Esophagus squamous epithelium (tissue), 5 donors: ENCODE measurements at places on chromosomes 4 and X. TPM values are rescaled to one million over a fixed set of nuclear protein-coding genes. Genes with fewer than 3 reads are reported as not detected.

GRCh38 chrX:114591121-114591520 is 7.2 kb downstream of the HTR2C start:
- DNase-seq, result no peak

DNA sequence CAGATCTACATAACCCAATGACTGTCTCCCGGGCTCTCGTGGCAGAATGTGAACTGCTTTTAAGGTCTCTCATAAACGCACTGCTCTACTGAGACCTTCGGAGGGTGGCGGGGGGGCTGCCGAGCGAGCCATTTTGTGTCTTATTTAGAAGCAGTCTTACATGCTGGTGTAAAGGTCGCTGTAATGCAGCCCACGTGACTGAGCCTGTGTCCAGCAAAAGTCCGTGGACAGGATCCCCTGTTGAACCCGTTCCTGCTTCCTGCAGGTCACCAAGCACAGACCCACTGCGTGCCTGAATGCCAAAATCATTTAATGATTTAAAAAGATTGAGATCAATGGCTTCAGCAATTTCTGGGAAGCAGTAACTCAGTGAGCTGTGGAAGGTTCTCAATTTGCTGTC is 415.9 kb downstream of the BCOR start:
- DNase-seq, result no peak

DNA sequence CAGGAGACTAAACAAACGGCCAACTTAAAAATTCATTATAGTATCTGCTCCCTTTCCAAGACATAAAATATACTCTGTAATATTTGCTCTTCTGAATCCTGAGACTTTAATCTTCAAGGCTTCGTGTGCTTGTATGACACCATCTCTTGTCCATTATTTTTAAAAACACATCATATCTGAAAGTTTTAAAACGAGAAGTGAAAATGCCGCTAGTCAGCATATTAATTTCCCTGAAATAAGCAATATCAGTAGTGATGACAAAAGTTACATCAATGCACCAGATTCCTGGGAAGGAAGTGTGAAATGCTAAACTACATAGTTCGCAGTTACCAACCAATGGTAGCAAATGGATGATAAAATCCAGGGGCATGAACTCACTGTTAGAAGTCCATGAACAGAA is 66.8 kb upstream of the EXOC1L start:
- DNase-seq, result no peak

- DNase-seq, result no peak
These were observed 194.7 kb upstream of the TLL1 start for GRCh38 chr4:165678236-165678935.

DNA sequence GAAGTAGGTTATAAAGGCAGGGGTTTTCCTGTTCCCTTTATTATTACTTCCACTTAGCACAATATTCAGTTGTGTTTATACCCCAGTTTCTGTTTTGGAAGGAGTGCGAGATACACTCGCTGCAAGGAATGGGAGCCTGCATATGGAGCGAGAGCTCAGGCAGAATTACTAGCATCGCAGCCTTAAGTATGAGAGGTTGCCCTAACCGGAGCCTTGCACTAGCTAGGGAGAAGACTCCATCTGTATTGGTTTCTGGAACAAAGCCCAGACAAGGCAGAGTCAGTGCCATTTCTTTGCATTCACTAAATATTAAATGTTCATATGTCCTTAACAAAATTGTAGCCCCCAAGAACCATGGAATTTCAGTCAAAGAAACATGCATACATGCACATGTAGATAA is 6.2 kb upstream of the DCTD start:
- DNase-seq, result no peak

- no peak for DNase-seq
These were observed 18.5 kb downstream of the IGFBP7 start for GRCh38 chr4:57091657-57092162.

DNA sequence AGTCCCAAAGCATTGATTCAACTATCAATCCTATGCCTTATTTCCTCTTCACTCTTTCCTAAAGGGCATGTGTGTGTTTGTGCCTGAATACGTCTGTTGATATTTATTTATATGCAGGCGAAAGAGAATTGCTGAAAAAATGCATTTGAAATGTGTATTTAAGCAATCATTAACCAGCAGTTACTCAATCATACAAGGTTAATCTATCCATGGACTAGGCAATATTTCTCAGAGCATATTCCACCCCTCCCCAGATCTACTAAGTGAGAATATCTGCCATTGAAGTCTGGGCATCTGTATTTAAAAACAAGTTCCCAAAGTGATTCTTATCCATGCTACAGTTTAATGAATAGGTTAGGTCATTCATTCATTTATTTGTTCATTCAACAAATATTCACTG is 113.6 kb downstream of the RASGEF1B start:
- DNase-seq, result no peak

GRCh38 chrX:154444755-154445246 is 860 bp downstream of the FAM50A start:
- DNase-seq, result no peak

GRCh38 chrX:94204524-94204923 is 530.5 kb downstream of the FAM133A start:
- no peak for DNase-seq

- DNase-seq, result no peak
These were observed 23.0 kb upstream of the PPA2 start for GRCh38 chr4:105496899-105497298.

DNA sequence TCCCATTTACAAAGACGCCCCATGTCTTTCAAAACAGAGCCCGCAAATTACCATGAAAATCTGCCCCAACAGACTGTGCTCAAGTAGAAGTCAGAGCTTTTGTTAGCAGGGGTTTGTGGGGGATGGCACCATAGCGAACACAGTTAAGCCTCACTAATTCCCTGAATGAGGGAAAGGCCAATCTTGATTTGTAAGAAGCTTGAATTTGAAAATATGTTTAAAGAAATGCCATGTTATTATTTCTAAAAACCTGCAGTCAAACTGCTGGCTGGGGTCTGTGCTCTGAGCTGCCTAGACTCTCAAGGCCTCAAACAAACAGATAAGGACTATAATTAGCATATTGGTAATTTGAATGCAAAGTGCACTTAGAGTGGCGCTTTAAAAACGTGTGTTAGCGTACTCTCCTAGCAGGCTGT is 9.4 kb upstream of the PAK3 start:
- DNase-seq, result no peak

DNA sequence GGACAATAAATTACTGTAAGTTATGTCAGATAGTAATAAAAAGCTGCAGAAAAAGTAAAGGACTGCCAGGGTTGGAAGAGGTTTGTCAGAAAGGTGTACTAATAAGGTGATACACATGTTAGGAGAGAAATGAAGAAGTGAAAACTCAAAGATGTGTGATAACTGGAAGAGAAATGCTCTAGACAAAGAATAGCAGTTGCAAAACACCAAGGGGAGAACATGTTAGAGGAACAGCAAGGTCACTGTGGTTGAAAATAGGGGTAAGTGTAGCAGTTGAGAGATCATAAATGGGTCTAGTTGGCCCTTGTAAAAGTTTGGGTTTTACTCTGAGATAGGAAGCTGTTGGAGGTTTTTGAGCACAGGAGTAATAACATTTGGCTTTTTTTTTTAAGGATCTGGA is 46.9 kb downstream of the HSPA4L start:
- DNase-seq, result no peak

- no peak for DNase-seq
These were observed 35.3 kb upstream of the ADAMTS3 start for GRCh38 chr4:72604324-72604723.

- DNase-seq, result no peak
These were observed 476 bp upstream of the GDI1 start for GRCh38 chrX:154436374-154436982.

GRCh38 chr4:21952549-21952948 is 4.0 kb upstream of the KCNIP4 start:
- no peak for DNase-seq

GRCh38 chr4:1769692-1770091 is 23.4 kb upstream of the FGFR3 start:
- no peak for DNase-seq

DNA sequence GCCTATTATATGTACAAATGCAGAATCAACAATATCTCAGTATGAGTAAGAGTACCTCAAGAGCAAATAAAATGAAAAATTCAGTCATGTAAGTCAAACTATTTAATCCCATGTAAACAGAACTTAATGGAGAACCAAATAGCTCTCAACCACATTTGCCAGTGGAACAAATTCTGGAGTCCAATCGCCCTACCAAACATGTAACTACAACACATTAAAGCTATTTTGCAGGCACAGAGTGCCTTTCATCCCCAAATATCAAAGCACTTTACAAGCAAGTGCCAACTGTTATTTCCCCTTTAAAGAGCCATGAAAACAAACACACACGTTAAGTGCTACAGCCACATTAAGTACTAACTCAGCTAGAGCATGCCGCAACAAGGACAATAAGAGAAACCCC is 51.3 kb downstream of the PCDH19 start:
- no peak for DNase-seq

- no peak for DNase-seq
These were observed 3.7 kb upstream of the CCNQ start for GRCh38 chrX:153602601-153603000.

DNA sequence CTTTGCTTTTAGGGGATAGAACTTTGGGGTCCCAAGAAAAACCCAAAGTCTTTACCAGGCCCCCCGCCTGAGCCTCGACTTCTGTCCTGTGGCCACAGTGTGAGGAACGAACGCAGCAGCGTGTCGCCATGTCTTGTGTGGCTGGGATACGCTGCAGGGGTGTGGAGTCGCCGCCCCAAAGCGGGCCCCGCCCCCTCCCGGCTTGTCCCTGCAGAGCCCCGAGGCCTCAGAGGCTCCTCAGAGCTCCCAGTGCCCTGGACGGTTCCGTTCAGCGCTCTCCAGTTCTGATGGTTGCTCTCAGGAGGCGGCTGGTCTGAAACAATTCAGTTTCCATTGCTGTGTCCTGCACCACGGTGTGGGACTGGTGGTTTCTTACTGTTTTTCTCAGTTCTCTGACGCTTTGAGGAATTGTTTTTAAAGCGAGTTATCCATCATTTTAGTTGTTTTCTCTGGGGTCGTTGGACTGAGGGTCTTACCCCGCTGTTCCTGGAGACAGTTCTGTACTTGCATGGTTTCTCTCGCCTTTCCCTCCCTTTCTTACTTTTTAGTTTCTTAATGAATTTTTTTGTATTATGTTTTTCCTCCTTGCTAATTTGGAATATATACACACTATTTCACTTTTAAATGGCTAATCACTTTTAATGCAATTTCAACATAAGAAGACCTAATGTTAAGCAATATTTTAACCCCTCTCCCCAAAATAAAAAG is 1.6 kb upstream of the IDUA start:
- no peak for DNase-seq

DNA sequence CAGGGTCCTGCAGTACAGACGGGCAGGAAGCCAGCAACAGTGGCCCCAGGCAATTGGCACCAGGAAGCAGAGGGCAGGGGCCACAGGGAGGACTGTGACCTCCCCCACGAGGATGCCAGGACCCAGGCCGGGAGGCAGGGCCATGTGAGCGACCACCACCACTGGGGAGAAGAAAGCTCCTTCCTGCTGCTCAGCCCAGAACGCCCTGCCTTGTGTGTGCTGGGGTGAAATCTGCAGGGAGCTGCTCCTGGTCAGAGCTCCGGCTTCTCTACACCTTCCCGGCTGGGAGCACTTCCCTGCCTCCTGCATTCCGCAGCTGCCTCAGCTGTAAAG is 100.4 kb downstream of the HMX1 start:
- DNase-seq, result no peak

DNA sequence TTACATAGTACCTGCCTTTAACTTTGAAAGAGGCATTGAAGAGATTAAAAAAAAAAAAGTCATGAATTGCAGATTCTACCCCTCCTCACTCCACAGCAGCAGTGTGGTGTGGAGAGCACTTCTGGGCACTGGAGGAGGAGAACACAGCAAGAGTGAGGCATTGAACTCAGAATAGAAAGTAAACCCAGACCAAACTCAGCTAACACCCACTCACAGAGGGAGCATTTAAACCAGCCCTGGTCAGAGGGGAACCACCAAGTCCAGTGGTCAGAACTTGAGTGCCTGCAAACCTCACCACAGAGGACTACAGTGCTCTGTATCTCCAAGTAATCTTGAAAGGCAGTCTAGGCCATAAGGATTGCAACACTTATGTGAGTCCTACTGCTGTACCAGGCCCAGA is 15.6 kb upstream of the UGT2A1 start:
- no peak for DNase-seq

Gene CLDN34
- not detected for total RNA-seq

Gene FGG
- total RNA-seq, result not detected

Gene EXOC1L
- not detected for total RNA-seq

Gene CLCN4
- total RNA-seq, result 3.1 TPM

Gene LETM1
- total RNA-seq, result 85.6 TPM

Gene TCEAL9
- 32.4 TPM for total RNA-seq

Gene COL4A6
- 3.0 TPM for total RNA-seq

Gene NR3C2
- total RNA-seq, result 1.2 TPM
